Spleen (tissue), 13 donors: ENCODE measurements at places on chromosomes 11 and 22. TPM values are rescaled to one million over a fixed set of nuclear protein-coding genes. Genes with fewer than 3 reads are reported as not detected.
A peak's percentile ranks its signal among the peaks of the same experiment; 100 is the strongest.

DNA sequence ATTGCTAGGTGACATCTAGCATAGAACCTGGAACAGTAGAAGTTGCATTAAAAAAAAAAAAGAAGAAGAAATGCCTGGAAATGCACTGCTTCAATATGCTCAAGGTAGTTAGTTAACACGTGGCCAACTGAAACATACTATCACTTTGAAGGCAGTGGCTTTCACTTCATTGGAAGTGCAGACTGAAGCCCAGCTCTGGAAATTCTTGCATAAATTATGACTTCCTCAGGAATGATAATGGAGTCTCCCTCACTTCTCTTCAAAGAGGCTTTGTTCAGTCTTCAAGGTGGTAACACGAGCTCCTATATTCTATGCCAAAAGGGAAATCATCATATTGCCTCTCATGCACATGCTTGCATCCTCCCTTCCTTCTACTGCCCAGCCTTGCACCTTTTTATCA is 715.9 kb upstream of the API5 start:
- no peaks in the 10 kb centered on the region for H3K4me1 ChIP-seq
- no peak for DNase-seq
- no peak overlapping the region for H3K4me3 ChIP-seq
- H3K27me3 ChIP-seq: no peaks in the 10 kb centered on the region
- H3K27ac ChIP-seq: no peak overlapping the region
- no peaks in the 10 kb centered on the region for H3K36me3 ChIP-seq

- peaks cover 23% of the 10 kb centered on the region for H3K4me1 ChIP-seq
- H3K27ac ChIP-seq: peak overlapping the region; percentile 90
- H3K4me3 ChIP-seq: peak overlapping the region; percentile 33
- DNase-seq: peak; percentile 95
- no peaks in the 10 kb centered on the region for H3K36me3 ChIP-seq
These were observed 2.0 kb downstream of the PARVG start for GRCh38 chr22:44182588-44183286.

GRCh38 chr11:130402570-130402969 is 25.8 kb downstream of the ADAMTS8 start:
- no peak overlapping the region for H3K27ac ChIP-seq
- H3K4me3 ChIP-seq: no peak overlapping the region
- no peaks in the 10 kb centered on the region for H3K36me3 ChIP-seq
- DNase-seq: no peak
- H3K4me1 ChIP-seq: peaks cover 12% of the 10 kb centered on the region
- no peaks in the 10 kb centered on the region for H3K27me3 ChIP-seq

- H3K4me3 ChIP-seq: no peak overlapping the region
- peaks cover 94% of the 10 kb centered on the region for H3K4me1 ChIP-seq
- DNase-seq: no peak
These were observed 75.2 kb downstream of the PTPRJ start for GRCh38 chr11:48055292-48056132.

DNA sequence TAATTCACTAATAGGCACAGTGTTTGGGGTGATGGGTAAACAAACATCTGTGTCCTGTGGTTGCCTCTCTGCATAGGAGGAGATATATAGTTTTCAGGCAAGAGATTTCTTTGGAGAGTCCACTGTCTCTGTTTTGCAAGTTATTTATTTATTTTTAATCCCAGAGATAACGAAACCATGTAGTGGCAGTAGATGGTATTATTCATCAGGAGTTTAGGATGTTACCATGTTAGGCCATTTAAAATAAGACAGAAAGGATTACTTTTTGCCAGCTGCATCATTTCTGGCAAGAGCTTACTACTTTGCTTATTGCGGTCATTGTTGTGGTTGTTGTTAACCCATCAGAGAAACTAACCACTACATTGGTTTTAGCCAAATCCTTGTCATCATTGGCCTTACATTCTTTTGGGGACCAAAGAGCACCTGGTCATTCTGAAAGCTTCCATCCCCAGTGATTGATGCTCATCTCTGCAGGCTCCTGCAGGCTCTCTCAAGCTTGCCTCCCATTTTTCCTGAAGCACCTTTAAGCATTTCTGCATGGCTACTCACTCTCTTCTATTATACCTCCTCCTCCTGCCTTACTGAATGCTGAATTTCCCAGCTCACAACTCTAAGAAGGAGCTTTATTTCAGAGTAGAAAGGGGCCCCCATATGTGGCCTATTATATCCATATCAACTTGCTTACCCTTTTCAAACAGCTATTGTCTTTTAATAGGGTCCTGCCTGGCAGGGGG is 84.4 kb downstream of the CSTPP1 start:
- H3K27ac ChIP-seq: no peak overlapping the region
- no peaks in the 10 kb centered on the region for H3K27me3 ChIP-seq
- H3K4me1 ChIP-seq: no peaks in the 10 kb centered on the region
- DNase-seq: no peak
- H3K36me3 ChIP-seq: no peaks in the 10 kb centered on the region
- H3K4me3 ChIP-seq: no peak overlapping the region

GRCh38 chr11:92794783-92795182 is 174.7 kb upstream of the MTNR1B start:
- no peaks in the 10 kb centered on the region for H3K27me3 ChIP-seq
- no peaks in the 10 kb centered on the region for H3K36me3 ChIP-seq
- DNase-seq: no peak
- no peak overlapping the region for H3K4me3 ChIP-seq

- no peak for DNase-seq
- no peaks in the 10 kb centered on the region for H3K36me3 ChIP-seq
- H3K27ac ChIP-seq: no peak overlapping the region
These were observed 266.6 kb downstream of the CADM1 start for GRCh38 chr11:115237578-115237977.

DNA sequence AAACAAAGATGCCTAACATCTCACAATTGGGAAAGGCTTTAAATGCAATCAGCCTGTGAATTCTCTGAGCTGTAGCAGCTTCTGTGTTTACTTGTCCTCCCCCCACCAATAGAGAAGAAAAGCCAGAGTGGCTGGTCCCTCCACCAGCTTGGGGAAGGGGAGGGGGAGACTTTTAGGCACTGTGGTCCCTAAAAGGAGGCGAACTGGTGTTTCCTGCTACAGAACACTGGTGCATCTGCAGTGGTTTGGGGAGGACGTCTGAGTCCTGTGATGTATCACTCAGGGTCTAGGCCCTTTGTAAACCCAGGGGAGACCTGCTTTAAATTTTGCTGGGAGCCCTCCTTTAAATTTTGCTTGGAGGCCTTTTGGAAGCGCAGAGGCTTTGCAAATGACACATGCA is 16.9 kb downstream of the TNRC6B start:
- peaks cover 3% of the 10 kb centered on the region for H3K36me3 ChIP-seq
- H3K4me3 ChIP-seq: no peak overlapping the region
- no peaks in the 10 kb centered on the region for H3K27me3 ChIP-seq
- H3K4me1 ChIP-seq: peaks cover 10% of the 10 kb centered on the region
- no peak for DNase-seq

GRCh38 chr22:31230155-31230870 is 18.2 kb downstream of the LIMK2 start:
- H3K27ac ChIP-seq: peak overlapping the region; percentile 92
- H3K4me3 ChIP-seq: no peak overlapping the region
- H3K36me3 ChIP-seq: no peaks in the 10 kb centered on the region
- DNase-seq: no peak
- H3K4me1 ChIP-seq: peaks cover 78% of the 10 kb centered on the region

DNA sequence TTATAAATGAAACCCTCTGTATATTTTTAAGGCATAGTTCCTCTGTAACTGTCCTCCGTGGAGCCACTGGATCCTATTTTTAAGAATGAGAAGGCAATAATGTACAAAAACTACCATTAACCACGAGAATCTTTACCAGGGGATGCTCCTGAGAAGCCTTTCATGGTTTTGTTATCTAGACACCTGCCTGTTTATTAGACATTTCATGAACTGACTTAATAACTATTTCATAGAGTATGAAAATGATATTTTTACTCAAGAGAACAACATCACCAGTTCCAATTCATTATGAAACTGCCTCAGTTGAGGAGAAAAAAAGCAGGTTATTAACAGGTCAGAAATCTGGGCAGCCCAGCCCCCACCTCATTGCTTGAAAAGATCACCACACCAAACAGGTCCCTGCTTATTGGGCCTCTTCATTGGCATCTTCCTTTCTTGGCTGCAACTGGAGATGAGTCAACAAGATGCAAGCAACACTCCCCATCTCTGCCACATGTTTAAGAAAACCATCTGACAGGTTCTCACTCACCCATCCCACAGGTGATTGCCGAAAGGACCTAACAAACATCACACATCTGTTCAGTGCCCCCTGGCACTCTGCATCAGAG is 27.8 kb downstream of the ETS1 start:
- peaks cover 17% of the 10 kb centered on the region for H3K4me1 ChIP-seq
- no peak overlapping the region for H3K27ac ChIP-seq

- H3K36me3 ChIP-seq: no peaks in the 10 kb centered on the region
- H3K4me3 ChIP-seq: peak overlapping the region; percentile 5
- no peak for DNase-seq
- H3K27ac ChIP-seq: peak overlapping the region; percentile 89
- no peaks in the 10 kb centered on the region for H3K27me3 ChIP-seq
These were observed 91.3 kb downstream of the LRRC32 start for GRCh38 chr11:76579056-76579751.

Gene SHISAL1
- 0.17 TPM for total RNA-seq

Gene OR2D2
- 0.94 TPM for total RNA-seq

Gene RIMBP3B
- total RNA-seq: 1.1 TPM
